ENCODE measurements at places on chromosomes 1 and 21.
A peak's percentile ranks its signal among the peaks of the same experiment; 100 is the strongest.

GRCh38 chr1:61245696-61246400 is 163.5 kb downstream of the NFIA start:
- no peak for DNase-seq

DNA sequence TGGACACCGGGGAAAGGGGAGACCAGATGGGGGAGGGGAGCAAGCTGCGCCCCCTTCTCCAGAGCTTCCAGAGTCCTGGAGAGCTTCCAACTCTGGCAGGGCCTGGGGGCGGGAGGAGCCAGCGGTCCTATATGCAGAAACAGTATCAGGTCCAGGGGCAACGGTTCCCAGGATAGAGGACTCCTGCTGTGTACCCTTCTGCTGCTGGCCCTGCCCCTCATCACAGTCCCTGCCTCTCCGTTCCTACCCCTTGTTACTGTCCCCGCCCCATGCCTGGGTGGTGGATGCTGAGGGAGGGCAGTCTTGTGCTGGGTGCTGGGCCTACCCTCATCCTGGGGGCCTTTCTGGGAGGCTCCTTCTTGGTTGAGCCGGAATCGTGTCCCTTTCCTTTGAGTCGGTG is 19.2 kb upstream of the PEX10 start:
- DNase-seq: no peak

DNA sequence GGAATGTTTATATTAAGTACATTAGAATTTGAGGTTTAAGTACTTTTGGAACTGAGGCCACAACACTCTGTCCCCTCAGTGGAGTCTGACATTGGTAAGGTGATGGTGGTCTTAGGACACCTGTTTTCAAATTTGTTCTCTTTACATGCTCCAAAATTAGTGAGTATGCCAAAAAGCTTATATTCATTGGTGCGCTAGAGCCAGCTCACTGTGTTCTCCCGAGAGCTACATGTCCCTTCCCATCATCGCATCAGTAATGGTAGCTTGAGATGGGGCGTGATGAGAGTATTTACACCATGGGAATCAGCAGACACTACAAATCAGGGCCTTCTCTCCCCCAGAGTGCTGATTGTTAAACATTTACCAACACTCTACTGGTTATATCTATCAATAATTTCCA is 19.5 kb downstream of the ETS2 start:
- DNase-seq: no peak

GRCh38 chr1:218171302-218171893 is 113.7 kb upstream of the RRP15 start:
- DNase-seq: peak; percentile 27

DNA sequence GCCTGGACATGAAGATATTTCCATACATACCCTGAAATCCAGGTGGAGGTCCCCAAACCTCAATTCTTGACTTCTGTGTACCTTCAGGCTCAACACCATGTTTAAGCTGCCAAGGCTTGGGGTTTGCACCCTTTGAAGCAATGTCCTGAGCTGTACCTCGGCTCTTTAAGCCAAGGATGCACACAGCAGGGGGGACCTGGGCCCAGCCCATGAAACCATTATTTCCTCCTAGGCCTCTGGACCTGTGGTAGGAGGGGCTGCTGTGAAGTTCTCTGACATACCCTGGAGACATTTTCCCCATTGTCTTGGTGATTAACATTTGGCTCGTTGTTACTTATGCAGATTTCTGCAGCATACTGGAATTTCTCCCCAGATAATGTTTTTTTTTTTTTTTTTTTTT is 184.3 kb upstream of the RGS18 start:
- no peak for DNase-seq

- no peak for DNase-seq
These were observed 2.7 kb upstream of the HMCN1 start for GRCh38 chr1:185731446-185731845.

- DNase-seq: no peak
These were observed 52.2 kb upstream of the PRDX6 start for GRCh38 chr1:173424782-173425407.

- DNase-seq: no peak
These were observed 278.2 kb downstream of the NTNG1 start for GRCh38 chr1:107419003-107419402.

DNA sequence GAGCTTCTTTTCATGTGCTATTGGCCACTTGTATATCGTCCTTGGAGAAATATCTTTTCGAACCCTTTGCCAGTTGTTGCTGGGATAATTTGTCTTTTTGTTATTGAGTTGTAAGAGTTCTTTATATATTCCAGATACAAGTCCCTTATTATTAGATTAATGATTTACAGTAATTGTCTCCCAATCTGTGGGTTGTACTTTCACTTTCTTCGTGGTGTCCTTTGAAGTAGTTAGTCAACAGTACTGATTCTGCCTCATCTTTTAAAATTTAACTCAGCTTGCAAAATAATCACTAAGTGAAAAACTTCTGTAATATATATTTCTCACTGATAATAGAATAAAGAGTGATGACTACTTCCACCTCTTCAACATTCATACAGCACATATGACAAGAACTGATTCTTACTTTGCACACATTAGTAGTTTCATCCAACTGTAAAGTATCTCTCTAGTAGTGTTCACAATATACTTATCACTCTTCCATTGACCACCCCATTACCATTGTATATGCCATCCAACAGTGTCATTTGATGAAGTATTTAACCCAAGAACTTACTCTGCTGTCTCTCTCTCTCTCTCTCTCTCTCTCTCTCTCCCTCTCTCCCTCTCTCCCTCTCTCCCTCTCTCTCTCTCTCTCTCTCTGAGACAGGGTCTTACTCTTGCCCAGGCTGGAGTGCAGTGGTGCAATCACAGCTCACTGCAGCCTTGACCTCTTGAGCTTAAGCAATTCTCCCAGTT is 104.2 kb upstream of the DMRTA2 start:
- DNase-seq: no peak

DNA sequence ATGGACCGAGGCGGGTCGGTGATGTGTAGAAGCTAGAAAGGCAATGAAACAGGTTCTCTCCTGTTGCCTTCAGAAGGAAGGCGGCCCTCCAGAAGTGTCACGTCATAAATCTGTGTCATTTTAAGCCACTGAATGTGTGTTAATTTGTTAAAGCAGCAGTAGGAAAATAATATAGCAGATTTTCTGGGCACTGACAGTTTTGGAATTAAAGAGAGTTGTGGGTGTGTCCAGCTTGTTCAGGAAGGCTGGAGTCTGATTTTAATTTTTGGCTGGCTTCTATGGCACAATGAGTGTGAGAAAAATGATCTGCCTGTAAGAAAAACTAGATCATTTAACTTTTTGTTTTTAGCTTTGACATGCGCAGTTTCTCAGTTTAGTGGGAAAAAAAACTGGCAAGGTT is 177.3 kb downstream of the EDEM3 start:
- DNase-seq: peak; percentile 17

GRCh38 chr1:184153731-184154130 is 102.2 kb downstream of the TSEN15 start:
- DNase-seq: no peak

- no peak for DNase-seq
These were observed 752.1 kb downstream of the NCAM2 start for GRCh38 chr21:21750124-21750825.

- no peak for DNase-seq
These were observed 47.6 kb downstream of the SEC16B start for GRCh38 chr1:177922209-177922608.

- no peak for DNase-seq
These were observed 41.5 kb downstream of the LHX9 start for GRCh38 chr1:197958438-197959305.

GRCh38 chr1:33086384-33086850 is 5.5 kb downstream of the AZIN2 start:
- peak; percentile 59 for DNase-seq

- DNase-seq: no peak
These were observed 1.8 kb downstream of the FHL3 start for GRCh38 chr1:38003261-38004250.

- no peak for DNase-seq
These were observed 150.0 kb upstream of the APP start for GRCh38 chr21:26320596-26320995.

DNA sequence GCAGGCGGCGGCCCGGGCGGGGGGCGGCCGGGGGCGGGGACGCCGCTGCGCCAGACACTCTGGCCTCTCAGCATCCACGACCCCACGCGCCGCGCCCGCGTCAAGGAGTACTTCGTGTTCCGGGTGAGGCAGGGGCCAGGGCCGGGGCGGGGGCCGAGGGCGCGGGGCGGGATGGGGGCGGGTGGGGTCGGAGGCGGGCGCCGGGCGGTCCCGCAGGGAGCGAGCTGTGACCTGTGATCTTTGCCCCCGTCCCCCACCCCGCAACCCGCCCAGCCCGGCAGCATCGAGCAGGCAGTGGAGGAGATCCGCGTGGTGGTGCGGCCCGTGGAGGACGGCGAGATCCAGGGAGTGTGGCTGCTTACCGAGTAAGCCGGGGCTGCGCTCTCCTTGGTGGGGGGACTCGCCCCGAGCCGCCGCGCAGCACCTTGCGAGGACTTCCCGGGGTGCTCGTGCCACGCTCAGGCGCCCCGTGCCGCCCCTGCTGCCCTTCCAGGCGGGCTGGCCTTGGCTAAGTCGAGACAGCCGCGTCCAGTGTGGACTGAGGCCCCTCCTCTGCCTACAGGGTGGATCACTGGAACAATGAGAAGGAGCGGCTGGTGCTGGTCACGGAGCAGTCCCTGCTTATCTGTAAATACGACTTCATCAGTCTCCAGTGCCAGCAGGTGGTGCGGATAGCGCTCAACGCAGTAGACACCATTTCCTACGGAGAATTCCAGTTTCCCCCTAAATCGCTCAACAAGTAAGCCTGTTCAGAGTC is 514 bp downstream of the TPRG1L start:
- DNase-seq: no peak

DNA sequence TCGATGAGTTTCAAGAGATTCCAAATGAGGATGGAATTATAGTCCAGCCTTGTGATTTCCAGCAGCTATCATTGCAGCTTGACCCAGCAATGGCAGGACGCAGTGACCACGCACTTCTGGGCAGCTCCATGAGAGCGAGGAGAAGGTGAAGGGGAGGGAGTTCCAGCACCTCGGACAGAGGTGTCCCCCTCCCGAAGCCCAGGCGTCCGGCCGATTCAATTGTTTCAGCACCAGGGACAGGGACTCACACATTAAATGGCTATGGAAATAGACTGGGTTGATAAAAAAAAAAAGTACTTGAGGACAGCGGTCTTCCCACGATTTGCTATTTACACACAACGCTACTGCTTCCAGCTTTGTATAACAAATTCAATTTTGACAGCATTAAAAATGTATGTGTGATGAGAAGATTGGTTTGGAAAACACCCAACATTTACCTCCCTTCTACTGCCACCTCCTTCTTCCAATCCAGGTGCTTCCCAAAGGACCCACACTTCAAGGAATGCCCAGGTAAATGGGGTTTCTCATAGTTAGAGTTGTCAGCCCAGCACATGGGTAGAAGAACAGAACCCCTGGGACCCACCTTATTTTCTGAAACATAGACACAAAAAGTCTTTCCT is 71.8 kb downstream of the DISP3 start:
- DNase-seq: peak; percentile 45

- DNase-seq: no peak
These were observed 235.5 kb downstream of the KCNH1 start for GRCh38 chr1:210898473-210898872.

DNA sequence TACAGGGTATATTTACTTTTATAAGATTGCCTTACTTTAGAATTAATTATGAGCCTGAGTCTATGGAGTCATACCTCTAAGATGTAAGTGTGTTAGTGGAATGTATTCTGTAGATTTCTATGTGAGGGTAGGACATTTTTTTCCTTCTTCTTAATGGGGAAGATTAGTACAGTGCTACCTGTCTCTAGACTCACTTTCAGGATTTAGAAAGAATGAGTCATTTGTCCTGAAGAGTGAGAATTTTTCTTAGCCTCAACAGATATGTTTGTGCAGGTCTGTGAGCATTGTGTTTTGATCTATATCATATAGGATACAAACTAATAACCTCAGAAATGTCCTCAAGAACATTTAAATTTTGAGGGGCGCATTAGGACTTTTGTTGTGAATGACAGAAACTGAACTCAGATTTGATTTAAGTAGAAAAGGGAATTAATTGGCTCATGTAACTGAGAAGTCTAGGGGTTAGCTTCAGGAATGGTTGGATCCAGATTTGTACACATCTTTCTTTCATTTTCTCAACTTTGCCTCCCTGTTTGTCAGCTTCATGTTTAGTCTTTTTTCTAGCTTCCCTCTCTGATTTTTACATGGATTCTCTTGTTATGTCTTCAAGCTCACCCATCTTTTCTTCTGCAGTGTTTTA is 45.3 kb downstream of the TTC3 start:
- DNase-seq: no peak

DNA sequence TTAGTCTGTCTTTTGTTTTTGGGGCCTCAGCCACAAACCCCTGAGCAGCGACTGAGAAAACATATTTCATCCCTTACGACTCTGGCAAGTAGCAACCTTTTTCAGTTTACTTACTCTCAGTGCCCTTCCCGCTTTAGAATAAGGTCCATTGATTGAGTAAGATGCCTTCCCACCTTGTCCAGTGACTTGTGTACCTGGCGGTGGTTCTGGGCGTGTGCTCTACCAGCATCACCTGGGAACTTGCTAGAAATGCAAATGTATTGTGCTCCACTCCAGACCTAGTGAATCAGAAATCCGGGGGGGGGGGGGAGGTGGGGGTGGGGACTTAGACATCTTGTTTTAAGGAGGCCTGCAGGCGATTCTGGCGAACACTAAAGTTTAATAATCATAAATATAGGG is 72.1 kb downstream of the S1PR1 start:
- DNase-seq: no peak

- DNase-seq: no peak
These were observed 360.1 kb downstream of the BARHL2 start for GRCh38 chr1:90356991-90357390.

DNA sequence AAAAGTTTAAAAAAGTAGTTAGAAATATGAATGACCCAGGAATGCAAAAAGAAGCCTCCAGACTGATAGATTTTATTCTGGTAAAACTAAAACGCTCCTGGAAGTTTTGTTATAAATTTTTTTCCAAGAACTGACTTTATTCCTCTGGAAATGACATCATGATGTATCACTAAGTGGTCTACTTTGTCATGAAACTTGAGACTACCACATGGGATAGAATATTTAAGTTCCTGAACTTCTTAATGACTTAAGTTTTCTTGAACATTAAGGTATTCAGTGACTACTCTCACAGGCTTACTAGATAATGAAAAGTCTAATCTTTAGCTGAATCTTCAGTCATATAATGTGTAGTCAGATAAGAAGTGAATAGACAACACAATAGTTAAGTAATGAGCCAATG is 842.2 kb downstream of the USP25 start:
- DNase-seq: peak; percentile 33

- no peak for DNase-seq
These were observed 32.5 kb downstream of the RGS13 start for GRCh38 chr1:192668409-192668983.

- peak; percentile 64 for DNase-seq
These were observed 19.6 kb upstream of the PIK3R3 start for GRCh38 chr1:46152016-46152415.
